GM18507 (cell line): ENCODE measurements at places on chromosomes 1 and 21.

DNA sequence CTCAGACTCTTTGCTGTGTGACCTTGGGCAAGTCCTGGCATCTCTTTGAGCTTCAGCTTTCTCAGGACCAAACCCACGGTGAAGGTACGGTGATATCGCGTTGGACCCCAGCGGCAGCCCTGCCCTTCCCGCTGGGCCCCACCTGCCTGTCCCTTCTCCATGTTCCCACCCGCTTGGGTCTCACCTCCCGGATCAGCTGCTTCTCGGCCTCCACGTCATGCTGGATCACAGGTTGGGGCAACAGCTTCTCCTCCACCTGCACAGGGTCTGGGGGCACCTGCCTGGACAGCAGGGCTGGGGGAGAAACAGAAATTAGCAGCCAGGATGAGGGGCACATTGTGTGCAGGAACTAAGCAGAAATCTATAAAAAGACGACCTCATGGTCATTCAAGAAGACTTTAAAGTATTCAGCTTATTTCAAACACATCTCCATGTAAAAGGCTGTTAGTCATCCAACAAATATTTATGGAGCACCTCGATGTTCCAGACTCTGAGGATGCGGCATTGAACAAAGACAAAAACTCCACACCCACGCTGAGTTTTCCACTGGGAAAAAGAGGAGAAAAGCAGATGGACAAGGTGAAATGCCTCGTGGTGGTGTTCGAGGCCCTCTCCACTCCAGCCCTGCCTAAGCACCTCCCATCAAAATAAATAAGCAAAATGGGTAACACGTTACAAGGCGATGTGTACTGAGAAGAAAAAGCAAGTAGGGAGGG lies 19.5 kb downstream of the KIF17 start:
- no peak for DNase-seq

GRCh38 chr1:14625572-14625971 lies 27.1 kb downstream of the KAZN start:
- no peak for DNase-seq

DNA sequence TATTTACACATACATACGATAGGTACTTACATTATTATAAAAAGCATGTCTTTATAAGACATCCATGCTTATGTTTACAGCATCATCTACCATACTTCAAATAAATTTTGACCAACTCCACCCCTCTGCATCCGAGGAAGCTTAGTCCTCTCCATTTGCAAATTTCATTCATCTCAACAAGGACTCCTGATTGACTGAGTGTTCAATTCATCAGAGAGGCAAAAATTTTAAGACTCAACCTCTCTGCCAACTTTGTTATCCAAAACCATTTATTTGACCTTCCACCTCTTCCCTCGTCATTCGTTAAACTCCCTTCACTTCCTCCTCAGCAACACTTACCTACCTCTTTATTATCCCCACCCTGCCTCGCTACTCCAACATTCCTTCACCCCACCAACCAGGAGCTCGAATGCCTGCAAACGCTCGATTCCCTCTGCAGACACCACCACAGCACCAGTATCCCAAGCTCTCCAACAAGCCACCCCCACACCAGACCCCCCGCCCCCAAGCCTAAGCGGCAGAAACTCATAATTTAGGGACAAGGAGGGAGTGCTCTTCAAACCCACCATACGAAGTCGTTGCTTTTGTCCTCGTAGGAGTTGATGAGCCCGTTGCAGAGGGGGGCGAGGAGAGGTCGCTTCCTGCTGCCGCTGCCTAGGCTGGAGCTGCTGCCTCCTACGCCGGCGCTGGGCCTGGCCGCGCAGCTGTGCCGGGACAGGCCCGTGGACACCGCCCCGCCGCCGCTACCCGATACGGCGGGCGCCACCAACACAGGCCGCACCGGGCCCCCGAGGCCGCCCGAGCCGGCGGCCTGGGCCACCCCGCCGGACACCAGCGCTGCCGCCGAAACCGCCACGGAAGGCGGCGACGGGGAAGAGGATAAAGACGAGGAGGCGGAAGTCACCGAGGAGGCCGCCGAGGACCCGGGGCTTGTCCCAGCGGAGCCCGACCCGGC lies 803 bp downstream of the COP1 start:
- no peak for DNase-seq

DNA sequence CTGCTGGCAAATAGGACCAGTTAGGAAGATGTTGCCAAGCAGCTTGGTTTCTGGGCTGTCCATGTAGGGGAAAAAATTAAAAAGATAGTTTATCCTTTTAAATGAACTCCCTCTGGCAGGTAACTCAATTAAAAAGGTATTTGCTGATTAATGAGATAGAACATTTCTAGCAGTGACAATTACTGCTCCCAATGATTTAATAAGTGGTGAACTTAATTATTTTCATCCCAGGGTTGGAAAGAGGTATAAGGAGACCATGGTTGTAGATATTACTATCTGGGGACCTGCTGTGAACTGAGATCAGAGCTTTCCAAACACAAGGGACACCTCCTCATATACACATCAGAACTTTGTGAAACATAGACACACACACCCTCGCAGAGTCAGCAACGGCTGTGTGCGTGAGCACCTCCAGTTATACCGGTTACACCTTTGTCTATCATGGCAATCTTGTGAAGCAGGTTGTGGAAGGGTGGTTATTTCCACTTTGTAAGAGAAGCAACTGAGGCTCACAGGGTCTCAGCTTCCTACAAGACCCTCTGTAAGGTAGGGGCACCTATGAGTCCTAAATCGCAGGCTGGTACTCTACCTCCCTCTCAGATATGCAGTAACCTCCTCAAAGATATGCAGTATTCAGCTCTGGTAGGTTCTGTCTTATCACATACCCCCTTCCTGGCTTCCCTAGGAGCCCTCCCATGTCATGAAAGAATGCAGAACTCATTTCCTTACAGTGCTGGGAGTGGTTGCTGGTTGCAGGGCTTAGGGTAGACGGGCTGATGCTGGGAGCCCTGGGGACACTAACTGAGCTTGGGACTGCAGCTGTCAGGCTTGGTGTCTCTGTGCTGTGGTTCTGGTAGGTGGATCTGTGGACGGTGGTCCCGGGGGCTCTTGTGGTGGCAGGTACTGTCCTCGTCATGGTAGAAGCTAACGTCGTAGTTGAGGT lies 18.5 kb upstream of the MAGOH start:
- no peak for DNase-seq

GRCh38 chr1:29563571-29563970 lies 327.2 kb downstream of the PTPRU start:
- no peak for DNase-seq
